ENCODE measurements at places on chromosomes 12 and 14. TPM values are rescaled to one million over a fixed set of nuclear protein-coding genes. Genes with fewer than 3 reads are reported as not detected.
A peak's percentile ranks its signal among the peaks of the same experiment; 100 is the strongest.

DNA sequence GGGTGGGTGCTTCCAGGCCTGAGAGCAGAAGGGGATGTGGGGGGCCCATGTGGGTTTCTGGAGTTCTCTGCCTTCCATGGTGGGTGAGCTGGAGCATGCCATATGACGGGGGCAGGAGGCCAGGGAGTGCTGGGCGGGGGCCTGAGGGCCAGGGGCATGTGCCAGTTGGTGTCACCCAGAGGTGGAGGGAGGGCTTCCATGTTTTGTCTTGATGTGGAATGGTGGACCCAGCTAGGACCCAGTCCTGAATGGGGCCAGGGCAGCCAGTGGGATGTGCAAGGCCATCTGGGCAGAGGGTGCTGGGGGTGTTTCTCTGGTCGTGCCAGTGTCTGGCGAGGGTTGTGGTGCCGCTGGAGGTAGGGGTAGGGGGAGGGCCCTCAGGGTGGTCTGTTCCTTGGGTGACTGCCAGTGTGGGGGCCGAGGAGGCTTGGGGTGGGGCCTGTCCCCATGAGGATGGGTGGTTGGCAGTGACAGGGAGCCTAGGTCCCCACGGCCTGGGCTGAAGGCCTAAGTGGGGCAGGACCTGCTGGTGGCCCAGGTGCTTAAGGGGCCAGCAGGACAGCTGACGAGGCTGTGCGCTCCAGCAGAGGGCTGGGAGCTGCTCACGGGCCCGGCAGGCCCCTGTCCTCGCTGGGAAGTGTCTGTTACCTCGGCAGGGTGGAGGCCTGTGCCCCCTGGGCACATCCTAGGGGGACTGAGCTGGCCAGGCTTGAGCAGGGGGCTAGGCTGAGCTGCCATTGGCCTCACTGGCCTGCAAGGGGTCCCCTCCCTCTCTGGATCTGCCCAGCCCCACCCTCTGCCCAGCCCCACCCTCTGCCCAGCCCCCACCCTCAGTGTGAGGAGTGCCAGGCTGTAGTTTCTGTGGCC is 26.8 kb downstream of the CEP170B start:
- no peak for DNase-seq

DNA sequence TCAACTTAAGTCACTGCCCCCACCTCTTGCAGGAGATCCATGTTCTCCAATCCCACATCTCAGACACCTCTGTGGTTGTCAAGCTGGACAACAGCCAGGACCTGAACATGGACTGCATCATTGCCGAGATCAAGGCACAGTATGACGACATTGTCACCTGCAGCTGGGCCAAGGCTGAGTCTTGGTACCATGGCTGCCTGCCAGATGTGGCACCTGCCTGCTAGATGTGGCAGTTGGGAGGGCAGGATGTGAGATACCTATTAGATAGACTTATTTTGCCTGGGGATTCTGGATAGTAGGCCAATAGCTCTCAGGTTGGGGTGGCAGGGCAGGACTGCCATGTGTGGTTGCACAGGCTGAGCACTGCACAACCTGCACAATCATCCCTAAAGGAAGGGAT is 7.9 kb upstream of the KRT86 start:
- DNase-seq, result no peak

- no peak for DNase-seq
Measured at GRCh38 chr12:44703182-44703910, 172.8 kb downstream of the NELL2 start.

DNA sequence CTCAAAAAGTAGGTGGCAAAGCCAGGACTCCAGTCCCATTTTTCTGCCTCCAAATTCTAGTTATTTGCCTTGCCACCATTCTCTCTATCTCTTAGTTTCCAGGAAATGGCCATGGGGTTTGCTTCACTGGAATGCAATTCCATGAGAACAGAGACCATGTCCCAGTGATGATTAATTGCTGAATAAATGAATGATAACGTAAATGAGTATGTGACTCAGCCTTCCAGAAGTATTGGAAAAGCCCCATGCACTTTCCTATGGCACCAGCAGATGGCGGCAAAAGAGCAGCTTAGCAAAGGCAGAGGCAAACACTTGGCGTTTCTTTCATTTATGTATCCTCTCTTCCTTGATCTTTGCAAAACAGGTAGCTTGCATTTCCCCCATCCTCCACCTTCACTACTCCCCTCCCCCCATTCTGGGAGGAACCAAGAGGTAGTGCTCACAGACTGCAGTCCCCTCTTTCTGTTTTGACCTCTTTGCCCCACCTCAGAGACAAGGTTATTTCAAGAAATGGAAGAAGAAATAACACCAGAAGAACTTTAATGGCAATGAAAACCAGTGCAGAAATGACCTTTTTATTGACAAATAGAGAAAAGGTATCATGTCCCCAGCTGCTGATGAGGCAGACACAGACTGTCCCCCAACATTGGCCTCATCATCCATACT is 21.3 kb downstream of the TBX3 start:
- peak; percentile 52 for DNase-seq

- no peak for DNase-seq
Measured at GRCh38 chr12:91191513-91192111, 9.0 kb upstream of the DCN start.

GRCh38 chr12:104952816-104953215 is 5.3 kb downstream of the SLC41A2 start:
- DNase-seq, result no peak

GRCh38 chr14:76876076-76876475 is 49.9 kb downstream of the LRRC74A start:
- DNase-seq, result peak; percentile 39

DNA sequence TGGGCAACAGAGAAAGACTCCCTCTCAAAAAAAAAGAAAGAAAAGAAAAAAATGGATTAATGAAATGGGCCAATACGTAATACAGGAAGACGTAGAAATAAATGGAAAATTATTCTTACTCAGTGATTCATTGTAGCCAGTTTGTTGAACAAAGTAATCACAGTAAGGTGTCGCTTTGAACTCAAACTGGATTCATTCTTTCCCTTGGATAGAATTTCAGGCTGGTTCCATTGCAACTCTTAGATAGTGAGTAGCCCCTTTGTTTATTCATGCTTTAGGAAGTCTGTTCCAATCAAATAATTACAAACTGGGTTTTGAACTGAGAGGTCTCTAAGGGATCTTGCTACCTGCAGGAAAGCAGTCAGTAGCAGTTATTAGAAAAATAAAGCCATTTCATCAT is 42.3 kb upstream of the PAPOLA start:
- DNase-seq, result no peak

DNA sequence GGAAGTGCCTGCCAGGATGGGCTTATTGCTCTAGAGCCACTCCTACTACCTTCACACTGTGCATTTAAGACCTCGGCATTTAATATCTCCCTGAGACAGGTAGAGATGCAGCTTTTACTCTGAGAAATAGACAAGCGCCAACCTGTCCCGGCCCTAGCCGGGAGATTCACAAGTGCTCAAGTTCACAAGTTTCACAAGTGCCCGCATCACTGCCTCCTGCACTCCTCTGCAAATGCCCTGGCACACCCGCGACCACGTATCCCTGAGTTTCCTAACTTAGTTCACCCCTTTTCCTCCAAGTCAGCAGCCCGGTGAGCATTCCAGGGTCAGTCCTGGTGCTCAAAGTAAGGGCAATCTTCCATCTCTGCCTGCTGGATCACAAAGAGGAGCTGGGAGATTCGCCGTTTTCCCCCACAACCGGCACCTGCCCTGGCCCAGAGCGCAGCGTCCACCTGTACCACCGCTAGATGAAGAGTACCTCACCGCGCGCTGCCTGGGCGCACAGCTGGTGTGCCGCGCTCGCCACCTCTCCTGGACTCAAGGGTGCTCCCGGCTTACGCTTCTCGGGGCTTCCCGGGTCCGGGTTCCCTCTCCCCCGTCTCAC is 5.0 kb upstream of the SLC38A4 start:
- DNase-seq, result no peak

The C14orf39 gene
- 0.24 TPM for total RNA-seq

DNA sequence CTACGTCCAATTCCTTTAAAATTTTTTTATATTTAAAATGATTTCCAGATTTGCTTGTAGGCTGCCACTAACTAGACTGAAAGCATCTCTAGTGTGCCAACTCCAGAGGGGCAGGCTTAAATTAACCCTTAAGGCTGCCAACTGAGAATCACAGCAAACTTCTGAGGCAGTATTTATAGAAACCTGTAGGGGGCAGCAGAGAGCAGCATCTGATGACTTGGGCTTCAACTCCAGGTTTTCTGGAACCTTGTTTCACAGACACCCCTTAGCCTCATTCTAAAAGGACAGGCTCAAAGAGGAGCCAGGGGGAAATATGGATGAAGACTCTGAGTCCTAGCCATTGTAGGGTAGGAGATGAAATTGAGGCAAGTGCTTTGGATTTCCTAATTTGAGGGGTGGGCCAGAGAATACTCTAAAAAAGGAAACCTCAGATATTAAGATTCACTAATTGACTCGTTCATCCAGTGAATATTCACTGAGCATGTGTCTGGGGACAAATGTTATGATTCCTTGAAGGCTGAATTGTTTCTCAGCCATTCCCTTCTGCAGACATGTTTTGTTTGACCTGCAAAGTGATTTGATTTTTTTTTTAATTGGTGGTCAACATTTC is 63.3 kb upstream of the HSPB8 start:
- DNase-seq, result no peak

All from glomerular endothelial cell (primary cell).